Right renal pelvis (tissue), 4 donors: ENCODE measurements at places on chromosomes 1 and 21. TPM values are rescaled to one million over a fixed set of nuclear protein-coding genes. Genes with fewer than 3 reads are reported as not detected.

CACHD1 gene
- 54.1 TPM for polyA plus RNA-seq

MCOLN3 gene
- 5.7 TPM for polyA plus RNA-seq

DNA sequence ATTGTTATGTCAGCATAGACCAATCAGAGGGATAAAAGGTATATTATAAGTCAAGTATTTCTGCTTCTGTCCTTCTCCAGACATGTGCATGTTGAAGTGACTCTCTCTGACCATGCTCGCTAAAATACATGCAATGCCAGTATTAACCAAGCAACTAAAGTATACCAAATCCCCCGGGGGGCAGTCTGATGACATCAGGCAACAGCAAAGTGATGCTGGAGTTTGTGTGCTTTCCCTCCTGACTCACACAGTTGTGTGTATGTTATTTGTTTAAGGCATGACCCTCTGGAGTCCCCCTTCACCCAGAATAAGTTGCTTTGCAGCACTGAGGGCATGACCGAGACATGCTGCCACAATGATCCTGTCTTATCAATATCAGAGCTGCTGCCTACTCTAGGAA is 2.1 kb downstream of the BRINP2 start:
- no peak for DNase-seq

- no peak for DNase-seq
These were observed 44.4 kb upstream of the SRP9 start for GRCh38 chr1:225733254-225733653.
